ENCODE measurements at places on chromosomes 5 and 9.

DNA sequence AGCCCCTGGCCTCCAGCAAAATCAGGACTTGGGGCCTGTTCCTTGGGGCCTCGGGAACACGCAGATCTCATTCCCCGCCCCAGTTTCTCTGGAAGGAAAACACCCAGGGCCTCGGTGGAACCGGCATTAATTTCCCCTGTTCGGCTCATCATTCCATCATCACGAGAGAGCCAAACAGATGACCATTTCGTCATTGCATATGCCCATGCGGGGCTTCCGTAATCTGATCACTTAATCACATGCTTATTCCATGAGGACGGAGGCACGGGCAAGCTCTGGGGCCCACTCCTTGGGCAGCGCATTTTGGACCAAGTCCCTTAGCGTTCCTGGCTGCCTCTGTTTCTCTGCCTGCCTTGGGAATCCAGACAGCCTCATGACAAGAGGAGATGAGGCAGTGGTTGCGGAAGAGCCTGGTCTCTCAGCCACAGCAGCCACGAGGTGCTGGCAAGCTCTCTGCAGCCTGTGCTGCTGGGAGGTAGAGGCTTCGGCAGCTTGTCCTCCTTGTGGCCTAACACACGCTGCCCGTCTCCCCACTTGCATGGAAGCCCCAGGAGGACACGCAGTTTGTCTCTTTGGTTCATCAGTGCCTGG lies 65.0 kb upstream of the IER5L start:
- DNase-seq = no peak

DNA sequence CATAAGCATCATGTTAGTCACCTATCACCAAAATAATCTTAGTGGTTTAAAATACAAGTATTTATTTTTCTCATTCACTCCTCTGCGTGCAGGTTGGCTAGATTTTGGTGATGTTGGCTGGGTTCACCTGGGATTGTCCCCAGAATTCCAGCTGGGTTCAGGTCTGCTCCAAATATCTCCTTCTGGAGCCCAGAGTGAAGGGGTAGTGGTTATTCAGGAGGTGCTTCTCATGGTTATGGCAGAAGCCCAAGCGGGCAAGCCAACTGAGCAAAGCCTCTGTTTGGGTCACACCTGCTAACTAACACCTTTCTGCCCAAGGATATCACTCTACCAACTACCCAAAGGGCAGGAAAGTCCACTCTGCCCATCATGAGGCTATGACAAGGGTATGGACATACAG lies 4.7 kb upstream of the SLC25A46 start:
- no peak for DNase-seq

GRCh38 chr5:76473661-76474060 lies 70.6 kb downstream of the IQGAP2 start:
- no peak for DNase-seq

DNA sequence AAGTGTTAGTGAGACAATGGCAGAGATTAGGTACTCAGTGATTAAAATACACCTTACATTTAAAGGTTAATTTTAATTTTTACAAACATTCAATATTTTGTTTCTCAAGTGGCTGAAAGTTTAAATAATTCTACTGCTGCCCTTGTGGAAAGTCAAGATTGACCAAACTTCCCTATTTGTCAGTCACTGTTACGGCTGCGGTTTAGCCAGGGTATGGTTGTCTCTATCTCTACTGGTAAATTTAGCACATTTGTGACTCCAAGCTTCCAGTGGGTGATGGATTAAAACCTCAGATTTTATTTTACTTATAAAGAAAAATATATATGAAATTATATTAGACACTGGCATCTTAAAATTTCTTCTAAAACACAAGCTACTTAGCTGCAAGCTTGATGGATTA lies 368.4 kb downstream of the CDH18 start:
- no peak for DNase-seq

DNA sequence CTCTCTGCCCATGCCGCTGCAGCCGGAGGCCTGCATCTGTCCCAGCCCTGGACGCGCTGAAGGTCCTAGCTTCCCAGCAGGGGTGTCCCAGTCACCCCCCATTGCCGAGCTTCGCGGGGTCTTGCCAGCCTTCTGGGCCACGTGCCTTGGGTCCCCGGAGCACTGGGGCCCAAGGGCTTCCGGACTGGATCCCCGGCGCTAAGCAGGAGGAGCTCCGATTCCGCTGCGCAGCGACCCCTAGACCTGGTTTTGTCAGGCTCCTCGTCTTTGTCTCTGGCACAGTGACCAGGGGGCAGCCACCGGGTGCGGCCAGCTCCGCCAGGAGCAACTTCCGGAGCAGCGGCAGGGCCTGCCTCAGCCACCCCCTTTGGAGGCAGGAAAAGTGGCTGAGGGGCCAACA lies 3.3 kb upstream of the IRX1 start:
- no peak for DNase-seq

DNA sequence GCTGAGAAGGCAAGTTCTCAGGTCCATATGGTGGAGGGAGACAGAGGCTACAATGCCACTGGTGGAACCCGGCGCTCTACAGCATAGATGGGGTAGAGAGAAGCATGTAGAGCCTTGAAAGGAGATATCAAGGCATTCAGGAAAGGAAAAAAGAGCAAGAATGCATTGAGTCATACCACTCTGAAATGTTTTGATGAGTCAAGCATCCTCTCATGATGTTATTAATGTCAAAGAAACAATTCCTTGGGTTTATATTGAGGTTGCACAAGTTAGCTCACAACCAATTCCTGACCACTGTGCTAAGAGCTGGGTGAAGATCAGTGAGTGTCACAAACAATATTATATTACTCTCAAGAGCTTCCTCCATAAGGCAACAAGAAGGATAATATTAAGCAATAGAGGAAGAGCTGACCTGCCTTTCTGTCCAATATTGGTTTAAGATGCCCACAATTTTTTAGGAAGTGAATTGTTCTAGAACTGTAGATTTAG lies 178.0 kb downstream of the RFK start:
- DNase-seq = no peak

DNA sequence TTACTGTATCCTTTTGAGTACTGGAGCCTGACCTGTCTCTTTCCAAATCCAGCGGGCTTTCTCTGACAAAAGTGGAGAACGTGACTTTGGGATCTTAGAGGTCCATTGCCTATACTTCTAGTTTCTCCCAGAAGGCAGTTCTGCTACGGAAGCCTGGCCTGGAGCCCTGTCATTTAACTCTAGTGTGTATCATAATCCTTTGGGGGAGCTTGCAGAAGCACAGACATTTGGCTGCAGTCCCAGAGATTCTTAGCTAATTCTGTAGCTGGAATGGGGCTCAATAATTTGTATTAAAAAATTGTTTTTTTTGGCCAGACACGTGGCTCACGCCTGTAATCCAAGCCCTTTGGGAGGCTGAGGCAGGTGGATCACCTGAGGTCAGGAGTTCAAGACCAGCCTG lies 3.0 kb downstream of the HARS2 start:
- DNase-seq = no peak

- no peak for DNase-seq
Observed at GRCh38 chr5:59721741-59722140, 171.8 kb downstream of the PDE4D start.

GRCh38 chr5:127587246-127587917 lies 61.5 kb upstream of the CTXN3 start:
- DNase-seq = no peak

GRCh38 chr5:153960269-153961215 lies 78.2 kb downstream of the FAM114A2 start:
- DNase-seq = no peak

DNA sequence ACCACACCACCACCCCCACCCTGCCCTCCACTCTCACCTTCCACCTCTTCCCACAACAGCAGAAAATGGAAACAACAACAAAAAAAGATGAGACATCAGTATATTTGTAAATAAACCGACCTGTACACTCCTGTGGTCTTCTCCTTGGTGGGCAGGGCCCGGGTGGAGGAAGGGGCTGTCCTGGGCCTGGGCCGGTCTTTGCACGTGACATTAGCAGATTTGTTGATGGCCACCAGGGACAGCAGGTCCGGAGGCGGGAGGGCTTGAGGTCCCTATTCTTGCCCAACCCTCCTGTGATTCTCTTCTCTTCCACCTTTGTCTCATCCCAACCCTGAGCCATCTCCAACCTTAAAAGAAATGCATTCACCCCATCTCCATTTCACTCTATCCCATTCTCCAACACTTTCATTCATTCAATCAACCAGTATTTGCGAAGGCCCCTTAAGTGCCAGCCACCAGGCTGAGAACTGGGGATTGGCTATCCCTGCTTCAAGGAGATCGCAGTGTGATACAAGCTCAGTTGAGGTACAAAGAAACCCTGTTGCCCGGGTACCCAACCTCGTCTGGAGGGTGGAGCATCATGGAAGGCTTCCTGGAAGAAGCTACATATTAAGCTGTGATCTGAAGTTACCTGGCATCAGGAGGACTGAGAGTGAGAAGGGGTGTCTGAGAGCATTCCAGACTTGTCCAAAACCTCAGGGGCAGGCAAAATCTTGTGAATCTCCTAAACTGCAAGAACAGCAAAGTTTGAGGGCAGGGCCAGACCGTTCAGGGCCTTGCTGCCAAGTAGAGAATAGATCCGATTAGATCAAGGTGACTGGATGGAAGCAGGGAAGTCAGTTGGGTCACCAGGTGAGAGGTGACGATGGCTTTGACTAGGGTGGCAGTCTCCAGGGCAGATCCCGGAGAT lies 87.4 kb downstream of the LMX1B start:
- no peak for DNase-seq

GRCh38 chr9:22307013-22307711 lies 139.5 kb upstream of the DMRTA1 start:
- DNase-seq = peak; percentile 61

GRCh38 chr9:5073701-5074100 lies 88.6 kb downstream of the JAK2 start:
- DNase-seq = no peak

DNA sequence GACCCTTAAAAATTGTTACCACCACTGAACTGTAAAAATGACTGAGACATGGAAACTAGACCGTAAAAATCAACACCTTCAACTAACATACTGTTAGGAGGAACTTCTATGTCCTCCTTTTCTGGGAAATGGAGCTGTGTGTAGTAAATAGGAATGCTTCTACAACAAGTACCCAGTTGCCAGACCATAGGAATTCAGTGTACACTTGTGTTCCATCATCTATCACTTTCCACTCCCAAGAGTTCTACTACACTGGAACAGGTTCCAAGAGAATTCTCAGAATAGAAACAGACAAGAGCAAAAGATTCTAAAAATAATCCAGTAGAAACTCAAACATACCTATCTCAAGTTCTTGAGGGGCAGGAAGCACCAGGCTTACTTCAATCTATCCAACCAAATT lies 23.6 kb downstream of the UBAP2 start:
- no peak for DNase-seq

DNA sequence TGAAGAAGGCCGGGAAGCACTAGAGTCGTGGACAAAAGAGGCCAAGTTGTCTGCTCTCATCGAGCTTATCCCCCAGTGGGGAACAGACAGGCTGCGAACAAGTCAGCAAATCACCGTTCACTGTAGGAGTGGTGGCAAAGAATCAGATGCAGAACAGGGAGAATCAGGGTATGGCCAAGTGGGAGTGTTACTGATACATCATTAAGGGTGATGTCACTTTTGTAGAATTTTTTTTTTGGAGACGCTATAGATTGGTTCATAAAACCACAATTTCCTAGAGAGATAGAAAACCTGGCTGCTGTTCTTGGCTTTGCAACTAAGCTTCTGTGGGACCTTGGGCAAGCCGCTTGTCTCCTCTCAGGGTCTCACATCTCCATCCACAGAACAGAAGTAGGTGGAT lies 21.3 kb downstream of the SPRY4 start:
- DNase-seq = no peak

- DNase-seq = no peak
Observed at GRCh38 chr5:169628892-169629291, 8.2 kb upstream of the DOCK2 start.

All from NT2/D1 (cell line).